Retina (tissue), 1 donor: ENCODE measurements at places on chromosomes 6 and 20.

DNA sequence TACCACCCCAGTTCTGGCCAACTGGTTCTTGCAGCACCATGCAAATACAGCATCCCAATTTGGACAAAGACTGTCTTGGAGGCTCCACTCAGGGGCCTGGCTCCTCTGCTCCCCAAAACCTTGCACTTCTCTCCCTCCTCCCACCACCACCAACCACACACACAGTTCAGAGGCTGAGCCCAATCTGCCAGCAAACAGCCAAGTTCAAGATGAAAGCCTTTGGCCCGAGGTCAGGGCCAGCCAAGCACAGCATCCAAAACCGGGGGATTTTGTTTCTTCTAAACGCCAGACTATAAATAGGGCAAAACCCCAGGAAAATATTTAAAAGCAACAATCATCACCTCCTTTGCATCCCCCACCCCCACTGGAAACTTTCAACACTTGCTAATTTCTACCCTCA is 5.7 kb downstream of the KCNK5 start:
- DNase-seq = no peak

DNA sequence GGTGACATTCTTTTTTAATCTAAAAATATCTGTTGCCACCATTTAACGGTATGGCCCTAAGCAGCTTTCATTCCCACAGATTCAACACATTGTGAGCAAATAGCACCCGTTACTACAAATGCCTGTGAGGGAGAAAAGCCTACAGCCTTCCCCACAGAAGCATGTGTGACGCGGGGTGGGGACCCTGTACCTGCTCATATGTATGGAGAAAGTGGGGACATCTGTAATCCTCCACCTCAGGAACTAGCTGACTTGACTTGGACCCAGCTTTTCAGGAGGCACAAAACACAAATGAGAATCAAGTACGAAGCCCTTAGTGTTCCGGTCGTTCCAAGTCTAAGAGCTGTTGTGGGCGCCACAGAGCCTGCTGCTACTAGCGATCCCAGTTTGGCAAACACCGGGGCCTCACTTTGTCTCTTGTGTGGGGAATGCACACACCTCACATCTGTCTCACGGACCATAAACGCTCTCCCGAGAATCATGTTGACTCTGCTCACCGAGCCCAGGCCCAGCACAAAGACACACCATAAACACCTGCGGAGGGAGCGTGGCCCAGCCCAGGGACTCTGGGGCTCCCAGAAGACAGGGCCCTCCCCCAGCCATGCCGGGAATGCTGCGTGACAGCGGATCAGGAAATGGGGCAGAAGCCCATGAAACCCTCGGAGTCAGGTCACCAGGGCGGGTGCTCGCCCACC is 21.6 kb downstream of the DLL1 start:
- no peak for DNase-seq

DNA sequence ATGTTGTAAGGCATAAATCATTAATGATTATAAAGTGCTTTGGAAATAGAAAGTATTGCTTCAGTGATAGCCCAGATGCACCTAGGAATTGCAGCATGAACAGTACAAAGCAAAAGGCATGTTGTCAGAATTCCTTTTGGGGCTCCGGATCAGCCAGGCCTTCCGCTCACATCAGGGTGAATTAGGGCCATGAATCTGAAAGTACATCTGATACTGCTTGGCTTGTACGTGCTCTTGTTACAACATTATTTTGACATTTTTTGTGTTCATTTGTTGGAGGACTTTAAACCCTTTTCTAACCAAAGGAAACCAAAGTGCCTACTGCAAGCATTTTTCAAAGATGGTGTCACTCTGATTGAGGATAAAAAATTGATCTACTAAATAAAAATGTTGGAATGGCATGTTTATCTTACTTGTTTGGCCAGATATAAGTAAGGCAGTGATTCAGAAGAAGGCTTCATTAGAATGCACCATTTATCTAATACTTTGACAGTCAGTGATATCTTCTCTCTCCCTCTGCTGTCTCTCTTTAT is 1005.6 kb upstream of the FLRT3 start:
- DNase-seq = peak; percentile 17

DNA sequence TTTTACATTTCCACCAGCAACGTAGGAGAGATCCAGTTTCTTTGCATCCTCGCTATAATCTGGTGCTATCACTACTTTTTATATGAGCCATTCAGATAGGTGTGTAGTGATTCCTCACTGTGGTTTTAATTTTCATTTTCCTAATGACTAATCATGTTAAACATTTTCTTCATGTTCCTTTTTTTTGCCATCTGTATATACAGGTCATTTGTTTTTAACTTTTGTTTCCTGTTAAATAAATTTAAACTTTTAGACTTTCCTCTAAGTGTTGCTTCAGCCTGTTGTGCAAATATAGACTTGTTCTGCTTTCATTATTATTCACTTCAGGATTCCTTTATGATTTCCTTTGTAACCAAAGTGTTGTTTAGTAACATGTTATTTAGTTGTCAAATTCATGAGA is 697.4 kb downstream of the PTPRT start:
- no peak for DNase-seq

DNA sequence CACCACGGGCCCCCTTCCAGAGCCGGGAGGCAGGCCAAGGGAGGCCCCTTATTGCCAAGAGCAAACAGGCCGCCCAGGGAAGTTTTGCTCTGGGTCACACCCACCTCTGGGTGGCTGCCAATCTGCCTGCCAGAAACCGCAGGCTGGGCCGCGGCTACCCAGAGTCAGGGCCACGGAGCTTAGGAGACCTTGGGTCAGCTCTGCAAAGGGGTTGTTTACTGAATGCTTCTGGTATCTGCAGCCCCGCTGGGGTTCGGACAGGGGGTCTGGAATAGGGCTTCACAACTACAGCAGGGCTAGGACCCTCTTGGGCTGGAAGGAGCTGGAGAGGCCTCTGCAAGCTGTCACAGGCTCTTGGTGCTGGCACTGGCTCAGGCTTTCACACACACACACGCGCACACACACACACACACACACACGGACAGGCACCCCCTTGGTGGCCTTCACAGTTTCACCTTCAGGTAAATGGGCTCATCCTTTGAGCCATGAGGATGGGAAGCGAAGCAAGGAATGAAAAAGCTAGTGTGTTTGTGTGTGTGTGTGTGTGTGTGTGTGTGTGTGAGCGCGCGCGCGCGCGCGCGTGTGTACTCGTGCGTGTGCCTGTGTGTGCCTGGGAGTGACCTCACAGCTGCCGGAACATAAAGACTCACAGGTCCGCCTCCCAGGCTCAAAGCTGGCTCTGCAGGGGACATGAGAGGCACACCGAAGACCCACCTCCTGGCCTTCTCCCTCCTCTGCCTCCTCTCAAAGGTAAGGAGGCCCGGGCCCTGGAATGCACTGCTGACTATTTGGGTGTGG is at the start of gene CCN5:
Gene CCN5, plus strand, starts transcription at position 669 of the 798 bp plus-strand sequence. Its CDS starts 22 bp downstream, at position 691.
- DNase-seq = no peak

DNA sequence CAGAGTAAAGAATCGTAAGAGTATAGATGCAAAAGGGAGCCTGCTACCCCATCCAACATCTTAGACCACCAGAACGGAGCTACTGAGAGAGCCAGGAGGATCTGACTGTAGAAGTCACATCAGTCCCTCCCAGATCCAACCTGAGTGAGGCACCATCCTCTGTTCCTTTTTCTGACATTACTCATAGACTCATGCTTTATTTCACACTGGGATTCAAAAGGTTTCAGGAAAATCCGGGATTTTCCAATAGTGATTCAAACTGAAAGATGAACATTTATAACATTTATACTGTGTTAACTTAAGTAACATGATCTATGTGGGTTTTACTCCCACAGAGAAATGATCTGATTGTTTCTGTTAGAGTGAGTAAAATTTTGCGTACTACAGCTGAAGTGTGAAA is 868.6 kb upstream of the GJE1 start:
- no peak for DNase-seq

- DNase-seq = no peak
These were observed 48.0 kb downstream of the PHACTR3 start for GRCh38 chr20:59652381-59652780.
